ENCODE measurements at places on chromosomes 6 and 20.

DNA sequence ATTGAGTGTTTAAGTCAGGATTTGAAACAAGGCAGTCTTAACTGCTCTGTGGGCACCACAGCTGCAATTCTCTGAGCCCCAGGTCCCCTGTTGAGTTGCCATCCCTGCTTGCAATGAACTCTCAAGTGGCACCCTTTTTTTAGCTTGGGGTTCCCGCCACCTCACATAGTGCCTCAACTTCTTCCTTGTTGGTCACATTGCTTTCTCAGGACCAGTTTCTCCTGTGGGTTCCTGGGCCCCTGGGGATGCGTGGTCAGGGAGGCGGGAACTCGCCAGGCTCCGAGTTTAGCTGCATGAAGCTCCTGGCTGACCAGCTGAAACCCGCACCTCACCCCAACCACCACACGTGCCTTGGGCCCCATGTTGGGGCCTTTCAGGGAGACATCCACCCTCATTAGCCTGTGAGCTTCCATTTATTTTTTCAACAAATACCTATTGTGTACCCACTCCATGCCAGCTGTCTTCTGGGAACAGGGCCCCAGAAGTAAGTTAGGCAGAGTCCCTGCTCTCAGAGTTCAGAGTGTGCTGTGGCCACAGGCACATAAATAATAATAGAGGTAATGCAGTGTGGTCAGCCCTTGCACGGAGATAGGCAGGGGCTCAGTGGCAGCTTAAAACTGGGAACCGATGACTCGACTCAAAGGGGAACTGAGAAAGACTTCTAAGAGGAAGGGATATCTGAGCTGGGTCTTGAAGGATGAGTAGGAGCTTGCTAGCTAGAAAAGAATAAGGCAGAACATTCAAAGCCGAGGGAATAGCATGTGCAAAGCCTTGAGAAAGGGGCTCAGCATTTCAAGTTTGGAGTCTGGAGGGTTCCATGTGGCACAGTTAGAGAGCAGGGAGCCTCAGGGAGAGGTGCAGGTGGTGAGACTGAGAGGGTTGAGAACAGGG, 33.9 kb upstream of the FAM83D start:
- no peak for DNase-seq

DNA sequence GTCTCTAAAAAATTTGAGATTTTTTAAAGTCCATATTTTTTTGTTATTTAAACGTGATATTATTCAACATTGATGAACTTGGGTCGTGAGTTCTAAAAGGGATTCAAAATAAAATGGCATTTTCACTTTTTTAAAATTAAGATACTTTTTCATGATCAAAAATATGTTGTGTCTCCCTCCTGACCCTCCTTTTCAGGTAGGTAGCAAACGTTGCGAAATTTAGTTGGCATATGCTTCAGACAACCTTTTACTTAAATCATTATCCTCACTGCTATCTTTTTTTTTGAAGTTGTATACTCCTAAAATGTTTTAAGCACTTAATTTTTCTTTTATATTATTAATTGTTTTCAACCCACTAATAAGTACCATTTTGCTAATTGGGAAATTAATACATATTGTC, 133.5 kb downstream of the ARHGAP18 start:
- no peak for DNase-seq

DNA sequence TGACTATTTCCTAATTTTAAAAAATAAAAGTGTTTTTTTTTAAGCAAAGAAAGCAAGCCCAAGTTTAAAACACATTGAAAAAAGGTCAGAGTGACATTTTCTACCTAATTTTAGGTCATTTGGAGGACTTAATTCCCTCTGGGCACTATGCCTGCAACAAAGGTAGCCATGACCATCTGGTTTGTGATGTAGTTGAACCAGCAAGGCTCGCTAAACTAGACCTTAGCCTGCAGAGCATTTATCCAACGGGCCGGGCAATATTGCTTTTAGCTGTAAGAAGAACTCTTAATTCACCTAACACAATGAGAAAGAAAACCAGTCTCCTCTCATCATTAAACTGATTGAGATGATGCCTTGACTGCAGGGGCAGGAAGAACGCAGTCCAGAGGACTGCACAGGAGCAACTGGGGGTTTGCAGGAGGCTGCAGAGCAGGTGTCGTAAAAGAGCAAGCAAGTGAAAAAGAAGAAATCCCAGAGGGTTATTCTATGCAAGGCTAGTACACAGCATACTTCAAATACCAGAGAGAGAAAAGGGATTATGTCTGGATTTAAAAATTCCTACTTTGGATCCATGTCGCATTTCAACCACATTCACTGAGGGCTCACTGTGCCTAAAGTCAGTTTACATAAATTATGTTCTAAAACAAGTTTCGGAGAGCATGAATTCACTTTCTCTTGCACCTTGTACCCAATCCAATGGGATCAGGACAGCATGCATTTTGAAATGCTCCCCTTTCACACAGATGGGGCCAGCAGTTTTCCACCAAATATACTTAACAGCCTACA, 12.8 kb downstream of the TRAF3IP2 start:
- DNase-seq = no peak

- no peak for DNase-seq
Measured at GRCh38 chr6:166977621-166978525, 21.3 kb upstream of the CEP43 start.

DNA sequence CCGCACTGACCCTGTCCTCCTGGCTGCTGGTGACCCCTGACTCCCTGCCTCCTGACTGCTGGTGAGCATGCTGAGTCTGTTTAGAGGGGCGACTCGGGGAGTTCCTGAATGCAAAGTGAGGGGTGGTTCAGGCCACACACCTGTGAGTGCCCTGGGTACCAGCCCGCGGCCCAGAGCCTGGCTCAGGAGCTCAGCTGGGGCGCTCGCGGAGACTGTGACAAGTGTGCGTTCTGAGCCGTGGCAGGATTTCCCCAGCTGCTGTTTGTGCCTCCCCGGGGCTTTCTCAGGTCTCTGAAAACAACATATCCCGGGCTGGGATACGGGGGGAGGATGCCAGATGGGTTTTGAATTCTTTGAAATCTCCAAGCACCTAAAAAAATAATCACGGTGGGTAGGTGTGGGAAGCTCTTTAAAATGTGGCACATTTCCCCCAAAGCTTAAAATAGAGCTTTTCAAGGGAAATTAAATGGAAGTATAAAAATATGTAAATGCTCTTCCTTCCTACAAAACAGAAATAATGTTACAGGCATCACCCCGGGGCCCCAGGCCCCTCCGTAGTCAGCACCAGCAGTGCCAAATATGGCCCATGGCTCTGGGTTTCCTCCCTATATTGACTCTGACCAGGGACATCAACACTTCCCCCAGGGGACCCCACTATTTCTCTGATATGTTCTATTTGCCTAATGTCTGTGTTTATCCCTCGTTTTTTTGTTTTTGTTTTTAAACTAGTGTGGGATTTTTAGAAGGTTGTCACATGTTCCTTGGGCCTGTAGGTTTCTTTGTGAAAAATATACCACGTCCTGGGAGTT, 49.9 kb upstream of the TAGAP start:
- DNase-seq = no peak
